ENCODE measurements at places on chromosomes 3 and 15.

DNA sequence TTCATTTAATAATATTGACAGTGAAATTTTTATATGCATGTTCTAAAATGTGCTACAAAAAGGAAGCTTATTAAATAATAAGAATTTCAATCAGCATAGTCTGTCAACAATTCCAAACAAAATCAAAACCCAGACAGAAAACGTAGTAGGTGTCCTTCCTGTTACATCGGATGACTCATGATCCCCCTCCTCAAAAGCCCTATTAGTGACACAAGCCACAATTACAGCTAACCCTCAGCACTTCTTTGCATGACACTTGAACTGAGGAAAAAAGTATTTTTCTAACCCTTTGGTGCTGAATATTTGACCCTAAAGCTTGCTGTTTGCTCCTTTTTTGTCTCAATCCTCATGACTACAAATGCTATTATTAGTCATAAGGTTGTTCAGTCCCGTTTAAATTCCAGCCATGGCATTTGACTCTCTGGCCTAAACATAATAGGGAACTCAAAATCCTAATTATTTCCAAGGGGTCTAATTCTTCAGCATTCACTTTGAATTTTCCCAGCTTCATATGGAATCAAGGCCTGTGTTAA, 78.1 kb downstream of the COL8A1 start:
- no peak for DNase-seq

DNA sequence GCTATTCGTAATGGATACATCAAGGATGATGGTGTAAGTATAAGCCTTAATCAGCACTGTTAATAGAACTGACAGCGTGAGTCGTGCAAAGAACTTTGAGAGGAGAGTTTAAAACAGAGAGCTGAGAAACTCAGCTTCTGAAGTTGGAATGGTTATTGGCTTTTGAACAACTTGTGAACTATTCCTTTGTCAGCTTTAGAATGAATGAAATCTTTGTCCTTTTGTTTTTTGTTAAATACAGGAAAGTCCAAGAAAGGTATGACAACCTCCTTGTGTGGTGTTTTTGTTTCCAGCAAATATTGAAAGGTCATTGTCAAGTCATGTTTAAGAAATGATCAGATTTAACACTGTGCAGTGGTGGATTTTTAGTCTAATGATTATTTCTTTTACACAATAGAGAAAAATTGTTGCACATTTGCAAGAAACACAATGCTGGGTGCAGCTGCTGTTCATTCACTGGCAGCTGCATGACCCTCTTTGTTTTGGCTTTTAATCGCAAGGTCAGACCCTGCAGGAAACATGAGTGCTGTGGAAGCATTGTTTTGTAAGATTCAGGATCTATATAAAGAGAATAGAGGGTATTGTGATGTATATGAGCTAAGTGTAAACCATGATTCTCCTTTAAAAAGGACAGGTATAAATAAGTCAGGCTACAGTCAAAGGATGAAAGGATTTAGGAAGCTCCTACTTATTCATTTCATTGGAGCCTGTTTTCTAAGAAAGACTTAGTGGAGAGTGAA, 21.7 kb upstream of the ABHD10 start:
- DNase-seq: no peak

GRCh38 chr15:70672081-70672480, 91.3 kb downstream of the UACA start:
- no peak for DNase-seq

GRCh38 chr3:110894574-110894973, 177.0 kb upstream of the NECTIN3 start:
- no peak for DNase-seq

- no peak for DNase-seq
These were observed 451.5 kb upstream of the PPP2R3A start for GRCh38 chr3:135514060-135514448.

GRCh38 chr3:117026401-117026800, 316.8 kb downstream of the TUSC7 start:
- no peak for DNase-seq

- no peak for DNase-seq
These were observed 337.3 kb downstream of the FOXP1 start for GRCh38 chr3:71245971-71246880.

DNA sequence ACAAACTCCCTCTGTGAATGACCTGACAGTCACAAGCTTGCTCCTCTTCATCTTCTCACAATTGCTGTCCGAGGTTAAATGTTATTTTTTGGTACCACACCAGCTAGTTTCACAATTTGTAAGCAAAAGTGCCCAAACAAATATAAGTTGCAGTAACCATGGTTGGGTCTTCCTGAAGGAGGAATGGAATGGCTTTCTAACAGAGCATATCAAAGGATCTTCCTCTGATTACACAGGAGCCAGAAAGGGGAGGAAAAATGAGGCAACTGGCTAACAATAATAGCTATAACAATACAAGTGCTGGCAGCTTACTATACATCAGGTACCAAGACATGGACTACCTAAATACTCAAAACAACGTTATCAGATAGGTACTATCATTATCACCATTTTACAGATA, 90.4 kb downstream of the WWTR1 start:
- no peak for DNase-seq

GRCh38 chr3:89889386-89889785, 782.0 kb downstream of the EPHA3 start:
- DNase-seq: no peak

DNA sequence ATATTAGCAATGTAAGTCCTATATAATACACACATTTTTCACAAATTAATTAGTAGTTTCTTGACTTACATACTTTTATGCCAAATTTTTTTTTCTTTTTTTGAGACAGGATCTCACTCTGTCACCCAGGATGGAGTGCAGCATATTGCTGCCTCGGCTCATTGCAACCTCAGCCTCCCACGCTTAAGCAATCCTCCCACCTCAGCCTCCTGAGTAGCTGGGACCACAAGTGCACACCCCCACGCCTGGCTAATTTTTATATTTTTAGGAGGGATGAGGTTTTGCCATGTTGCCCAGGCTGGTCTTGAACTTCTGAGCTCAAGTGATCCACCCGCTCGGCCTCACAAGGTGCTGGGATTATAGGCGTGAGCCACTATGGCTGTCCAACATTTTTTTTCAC, 54.6 kb downstream of the RNF111 start:
- DNase-seq: no peak

DNA sequence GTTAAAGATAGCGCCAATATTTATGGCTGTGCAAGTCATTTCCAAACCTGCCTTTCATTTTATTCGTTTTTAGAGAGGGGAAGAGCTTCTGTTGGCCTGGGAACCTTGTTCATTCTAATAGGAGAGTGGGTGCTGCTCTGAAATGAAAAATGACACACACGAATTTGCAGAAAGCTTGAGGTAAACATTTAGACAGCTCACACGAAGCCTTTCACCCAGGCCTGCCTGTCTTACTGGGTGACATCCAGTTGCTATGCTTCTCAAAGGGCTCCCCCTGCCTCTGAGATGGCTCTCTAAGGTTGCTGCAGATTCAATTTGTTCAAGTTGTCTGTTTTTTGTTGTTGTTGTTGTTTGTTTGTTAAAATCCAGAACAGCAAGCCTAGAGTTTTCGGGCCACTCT, 18.2 kb downstream of the PEX5L start:
- no peak for DNase-seq

DNA sequence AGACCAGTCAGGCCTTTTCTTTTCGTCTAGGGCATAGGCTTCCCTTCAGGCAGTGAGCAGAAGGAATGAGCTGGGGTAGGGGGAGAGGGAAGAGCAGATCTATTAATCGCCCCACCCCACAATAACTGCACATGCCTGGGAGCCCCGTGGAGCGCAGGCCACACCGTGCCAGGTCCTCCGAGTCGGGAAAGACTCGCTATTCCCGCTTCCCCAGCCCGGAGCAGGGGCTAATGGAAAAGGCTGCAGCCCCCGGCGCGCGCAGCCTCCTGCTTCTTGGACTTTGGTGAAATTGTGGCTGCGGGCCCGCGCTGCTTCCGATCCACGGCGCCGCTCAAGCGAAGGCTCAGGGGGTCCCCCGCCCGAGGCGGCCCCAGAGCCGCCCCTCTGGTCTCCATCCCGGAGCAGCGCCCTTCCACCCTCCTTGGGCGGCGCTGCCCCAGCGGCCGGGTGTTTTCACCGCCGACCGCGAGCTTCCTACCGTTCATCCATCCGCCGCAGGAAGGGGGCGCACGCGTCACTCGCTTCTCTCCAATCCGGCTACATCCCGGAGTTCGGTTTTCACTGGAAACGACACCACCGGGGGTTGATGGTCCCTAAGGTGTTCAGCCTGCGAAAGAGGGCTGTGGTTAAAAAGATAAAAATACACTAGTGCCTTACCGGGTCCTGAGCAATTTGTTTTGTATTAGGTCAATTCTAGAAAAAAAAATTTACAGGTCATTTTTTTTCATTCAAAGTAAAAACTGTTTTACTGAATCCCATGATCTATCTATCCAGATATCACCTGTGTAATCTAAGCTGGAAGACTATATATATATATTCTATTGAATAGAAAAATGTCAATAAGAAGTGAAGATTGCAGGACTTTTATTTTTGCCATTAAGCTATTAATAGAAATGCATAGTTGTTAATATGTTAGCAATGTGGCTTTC, 4.4 kb upstream of the SYNM start:
- peak; percentile 69 for DNase-seq

DNA sequence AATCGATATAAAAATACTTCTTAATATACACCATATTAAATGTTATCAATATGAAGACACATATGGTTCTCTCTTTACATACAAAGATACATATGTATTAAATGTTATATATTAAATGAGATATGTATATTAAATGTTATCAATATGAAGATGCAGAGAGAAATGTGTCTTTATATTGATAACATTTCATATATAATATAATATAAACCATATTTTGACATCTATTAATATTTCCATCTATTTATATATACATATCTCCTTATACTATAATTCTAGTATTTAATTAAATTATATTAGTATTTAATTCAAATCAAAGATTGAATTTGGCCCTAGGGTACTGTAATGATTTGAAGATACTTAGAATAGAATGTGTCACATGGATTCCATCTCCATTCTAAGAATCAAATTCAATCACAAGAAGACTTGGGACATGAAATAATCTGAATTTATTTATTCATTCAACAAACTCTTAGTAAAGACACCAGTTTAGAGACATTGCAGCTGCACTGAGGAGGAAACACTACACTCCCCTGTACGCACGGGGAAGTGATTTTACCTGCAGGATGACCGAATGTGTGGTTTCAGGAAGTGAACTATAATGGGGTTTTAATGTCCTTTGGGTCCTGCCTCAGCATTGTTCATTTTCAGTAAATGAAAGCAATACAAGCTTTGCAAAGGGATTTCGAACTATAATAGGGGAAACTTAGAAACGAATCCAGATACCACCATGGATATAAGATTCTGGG, 365.1 kb downstream of the MECOM start:
- no peak for DNase-seq

DNA sequence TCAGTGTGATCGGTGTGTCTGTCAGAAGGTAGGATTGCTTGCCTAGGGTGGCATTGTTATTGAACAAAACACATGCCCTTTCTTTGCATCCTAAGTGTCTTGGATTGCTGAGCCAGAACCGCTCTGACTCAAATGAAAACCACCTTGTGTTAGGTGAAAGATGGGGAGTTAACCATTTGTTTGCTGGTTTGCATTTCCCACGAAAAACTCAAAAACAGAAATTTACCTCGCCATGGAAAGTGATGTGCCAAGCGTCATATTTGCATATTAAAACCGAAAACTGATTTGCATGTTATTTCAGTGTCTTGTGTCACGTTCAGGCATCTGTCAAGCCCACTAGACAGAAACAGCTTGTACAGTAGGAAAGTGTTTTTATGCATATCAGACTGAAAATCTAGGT, 474.6 kb upstream of the TPRG1 start:
- no peak for DNase-seq

- DNase-seq: peak; percentile 96
These were observed at the start of the genes GNL3 and PBRM1 for GRCh38 chr3:52685709-52686691. Gene GNL3 (plus strand): TSS chr3:52686032. CDS start chr3:52686093, 61 bp downstream. Gene PBRM1 (minus strand): TSS chr3:52685913.

DNA sequence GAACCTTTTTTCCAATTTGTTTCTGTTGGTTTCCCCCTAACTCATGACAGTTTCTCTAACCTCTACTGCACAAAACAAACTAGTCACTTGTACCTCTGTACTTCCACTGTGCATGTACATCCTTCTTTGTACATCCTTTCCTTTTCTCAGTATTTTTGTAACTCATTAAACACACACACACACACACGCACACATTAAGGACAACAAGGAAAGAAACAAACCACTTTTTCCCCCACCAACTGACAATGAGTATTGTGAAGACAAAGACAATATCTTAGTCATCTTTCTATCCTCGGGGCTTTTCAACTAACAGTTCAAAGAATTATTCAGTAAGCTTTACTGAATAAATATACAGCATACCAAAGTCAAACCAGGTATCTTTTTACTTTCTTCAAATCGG, 170.5 kb downstream of the VPS13C start:
- DNase-seq: no peak

GRCh38 chr3:195850857-195851543, 39.3 kb upstream of the MUC4 start:
- DNase-seq: peak; percentile 75

- DNase-seq: no peak
These were observed 89.9 kb downstream of the IL12A start for GRCh38 chr3:160078533-160078932.

- no peak for DNase-seq
These were observed 5.2 kb upstream of the ZXDC start for GRCh38 chr3:126480861-126481260.

- DNase-seq: no peak
These were observed 14.4 kb downstream of the TNFAIP8L3 start for GRCh38 chr15:51080286-51080685.

Measured in right lung (tissue), 10 donors.